ENCODE measurements at places on chromosomes 16 and 17. TPM values are rescaled to one million over a fixed set of nuclear protein-coding genes. Genes with fewer than 3 reads are reported as not detected.

TTYH2 gene
- total RNA-seq = 3.7 TPM

CRYM gene
- total RNA-seq = 12.9 TPM

CRHR1 gene
- total RNA-seq = 0.56 TPM

KCNJ2 gene
- 0.59 TPM for total RNA-seq

PDIA2 gene
- 1.3 TPM for total RNA-seq
